NCI-H2081 treated with DMSO at 0.1 percent for 48 hours (cell line): ENCODE measurements at places on chromosomes 5 and 9.

DNA sequence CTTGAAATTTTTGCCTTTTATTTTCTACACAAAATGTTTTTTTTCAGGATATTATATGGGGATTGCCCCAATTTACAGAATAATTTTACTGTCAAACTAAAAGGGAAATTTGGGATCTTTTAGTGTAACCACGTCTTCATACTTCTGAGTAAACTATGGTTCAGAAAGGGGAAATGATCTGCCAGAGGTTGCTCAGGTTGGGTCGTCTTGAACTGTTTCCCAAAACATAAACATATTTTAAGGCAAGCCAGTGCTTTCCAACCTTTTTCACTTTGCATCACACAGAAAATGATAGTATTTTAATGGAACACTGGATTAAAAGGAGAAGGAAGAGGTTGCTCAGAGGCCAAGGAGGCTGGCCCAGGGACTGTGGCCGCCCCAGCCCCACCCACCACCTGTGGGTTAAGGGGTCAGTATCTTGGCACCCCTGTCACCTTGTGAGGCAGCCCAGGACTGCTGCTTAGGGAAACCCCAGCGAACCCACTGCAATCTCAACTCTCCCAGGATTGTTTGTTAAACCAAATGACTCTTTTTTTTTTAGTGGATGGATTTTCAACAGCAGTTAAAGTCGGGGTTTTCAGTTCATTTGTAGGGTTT is 142.7 kb upstream of the DHFR start:
- no peak for DNase-seq

DNA sequence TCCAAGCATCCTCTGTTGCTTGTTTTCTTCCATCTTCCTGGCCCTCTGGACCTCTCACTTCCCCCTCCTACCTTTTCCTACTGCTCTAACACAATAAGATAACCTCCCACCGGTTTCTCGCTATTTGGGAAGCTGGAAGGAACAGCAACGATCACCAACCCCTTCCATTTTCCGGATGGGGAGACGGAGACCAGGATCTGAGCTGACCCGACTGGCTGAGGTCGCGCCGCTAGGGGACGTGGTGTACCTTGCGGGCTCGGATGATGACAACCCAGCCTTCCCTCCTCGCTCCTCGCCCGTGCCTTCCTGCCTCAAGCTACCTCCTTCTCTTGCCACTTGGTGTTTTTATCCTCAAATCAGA is 1.9 kb downstream of the LPAR1 start:
- no peak for DNase-seq

- DNase-seq = no peak
Observed at GRCh38 chr5:159832073-159832472, 84.2 kb upstream of the ADRA1B start.

DNA sequence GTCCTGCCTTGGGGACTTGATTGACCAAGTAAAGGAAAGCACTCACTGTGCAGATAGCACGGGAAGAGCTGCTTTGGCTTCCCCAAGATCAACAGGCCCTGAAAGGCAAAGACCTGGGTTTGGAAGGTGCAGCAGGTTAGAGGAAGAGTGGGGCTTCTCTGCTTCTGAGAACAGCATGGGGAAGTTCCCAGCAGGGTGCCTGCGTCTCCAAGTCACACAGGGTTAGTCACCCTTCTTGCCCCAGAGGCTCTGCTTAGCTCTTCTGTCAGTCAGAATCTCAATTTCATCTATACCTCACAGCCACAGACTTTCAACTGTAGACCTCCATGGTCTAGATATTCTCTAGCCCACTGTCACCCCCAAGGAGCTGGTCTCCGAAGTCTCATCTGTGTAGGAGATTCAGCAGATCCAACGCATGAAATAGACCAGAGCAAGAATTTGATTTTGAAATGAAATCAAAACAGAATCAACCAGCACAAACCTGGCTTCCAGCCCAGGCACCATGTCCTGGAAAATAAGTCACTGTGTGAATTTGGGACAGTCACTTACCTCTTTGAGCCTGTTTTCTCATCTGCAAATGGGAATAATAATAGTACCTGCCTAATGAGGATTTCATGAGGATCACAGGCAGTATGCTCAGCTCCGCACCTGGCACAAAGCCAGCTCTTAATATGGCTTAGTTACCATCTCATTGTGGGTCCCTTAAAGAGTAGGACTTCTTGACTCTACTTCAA is 64.0 kb downstream of the SFXN1 start:
- DNase-seq = no peak

DNA sequence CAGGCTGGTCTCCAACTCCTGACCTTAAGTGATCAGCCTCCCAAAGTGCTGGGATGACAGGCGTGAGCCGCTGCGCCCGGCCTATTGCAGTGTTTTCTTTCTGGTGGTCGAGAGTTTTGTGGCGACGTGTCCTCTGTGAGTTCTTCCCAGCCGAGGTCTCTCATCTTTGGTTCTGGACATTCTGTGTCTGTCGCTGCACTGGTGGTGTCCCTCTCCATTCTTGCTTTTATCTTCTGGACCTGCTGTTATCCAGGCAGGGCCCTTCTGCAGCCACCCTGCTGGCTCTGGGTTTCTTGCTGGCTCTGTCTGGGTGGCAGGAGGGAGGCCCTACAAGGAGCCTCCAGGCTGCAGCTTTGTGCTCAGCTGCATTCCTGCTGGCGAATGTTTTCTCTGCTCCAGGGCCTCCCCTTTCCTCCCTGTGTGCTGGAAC is 49.1 kb upstream of the EXOC3 start:
- DNase-seq = no peak

GRCh38 chr5:116068028-116068632 is 16.7 kb upstream of the COMMD10 start:
- no peak for DNase-seq
